Dermis blood vessel endothelial cell (primary cell): ENCODE measurements at places on chromosomes 2 and 18. TPM values are rescaled to one million over a fixed set of nuclear protein-coding genes. Genes with fewer than 3 reads are reported as not detected.
A peak's percentile ranks its signal among the peaks of the same experiment; 100 is the strongest.

DNA sequence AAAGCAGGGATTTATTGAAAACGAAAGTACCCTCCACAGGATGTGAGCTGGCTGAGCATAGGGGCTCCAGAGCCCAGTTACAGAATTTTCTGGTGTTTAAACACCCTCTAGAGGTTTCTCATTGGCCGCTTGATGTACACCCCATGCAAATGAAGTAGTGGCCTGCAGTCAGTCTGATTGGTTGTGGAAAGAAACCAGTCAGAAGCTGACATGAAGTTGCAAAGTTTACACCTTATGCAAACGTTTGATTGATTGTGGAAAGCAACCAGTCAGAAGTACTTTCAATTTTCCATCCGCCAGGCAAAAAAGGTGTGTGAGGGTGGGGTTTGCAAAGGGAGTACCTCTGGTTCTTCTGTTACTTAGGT is 62.3 kb downstream of the VWA3B start:
- DNase-seq: peak; percentile 85

- peak; percentile 17 for DNase-seq
Observed at GRCh38 chr2:238032755-238033337, 28.0 kb upstream of the SCLY start.

DNA sequence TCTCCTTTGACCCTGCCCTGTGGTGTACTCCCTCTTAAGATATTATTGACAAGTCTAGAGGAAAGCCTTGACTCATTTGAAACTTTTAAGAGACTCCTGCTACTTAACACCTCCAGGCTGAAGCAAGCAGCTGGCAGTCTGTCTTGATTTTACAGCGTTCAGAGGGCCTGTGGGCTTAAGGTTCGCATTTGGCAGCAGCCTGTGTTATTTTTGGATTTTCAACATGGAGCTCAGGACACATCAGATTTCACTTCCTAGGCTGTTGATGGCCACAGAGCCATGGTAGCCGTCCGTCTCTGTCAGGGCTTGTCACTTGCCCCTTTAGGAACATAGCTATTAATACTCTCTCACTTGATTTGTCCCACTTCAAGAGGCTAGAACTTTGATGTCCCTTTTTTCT is 73.6 kb downstream of the VWA3B start:
- no peak for DNase-seq

- peak; percentile 74 for DNase-seq
Observed at GRCh38 chr2:218259099-218259961, 1.5 kb upstream of the GPBAR1 start.

- DNase-seq: peak; percentile 71
Observed at GRCh38 chr2:237471438-237472186, 15.4 kb upstream of the MLPH start.

GRCh38 chr2:168456521-168457189 is 583 bp downstream of the CERS6 start:
- DNase-seq: peak; percentile 51

GRCh38 chr2:119229716-119230115 is 6.1 kb downstream of the STEAP3 start:
- DNase-seq: no peak

Gene MRO
- under 0.01 TPM in 1 of 2 replicates, not detected in the other for total RNA-seq

Gene CSRNP3
- total RNA-seq: 0.51 and 0.65 TPM in 2 replicates

Gene THUMPD2
- total RNA-seq: 6.5 and 7.0 TPM in 2 replicates
